ENCODE measurements at places on chromosomes 6 and 20. TPM values are rescaled to one million over a fixed set of nuclear protein-coding genes. Genes with fewer than 3 reads are reported as not detected.
A peak's percentile ranks its signal among the peaks of the same experiment; 100 is the strongest.

Gene WFDC5
- not detected for polyA plus RNA-seq

Gene FOXC1
- polyA plus RNA-seq = 3.0 TPM

Gene POLR1C
- 35.5 TPM for polyA plus RNA-seq

Gene RNF144B
- polyA plus RNA-seq = 8.3 TPM

Gene TFAP2C
- polyA plus RNA-seq = 0.07 TPM

Gene DNAH8
- polyA plus RNA-seq = not detected

Gene PRPH2
- 0.51 TPM for polyA plus RNA-seq

Gene FGD2
- 2.8 TPM for polyA plus RNA-seq

Gene PRKN
- 2.3 TPM for polyA plus RNA-seq

Gene NKX2-2
- not detected for polyA plus RNA-seq

Gene NRN1
- polyA plus RNA-seq = 19.4 TPM

DNA sequence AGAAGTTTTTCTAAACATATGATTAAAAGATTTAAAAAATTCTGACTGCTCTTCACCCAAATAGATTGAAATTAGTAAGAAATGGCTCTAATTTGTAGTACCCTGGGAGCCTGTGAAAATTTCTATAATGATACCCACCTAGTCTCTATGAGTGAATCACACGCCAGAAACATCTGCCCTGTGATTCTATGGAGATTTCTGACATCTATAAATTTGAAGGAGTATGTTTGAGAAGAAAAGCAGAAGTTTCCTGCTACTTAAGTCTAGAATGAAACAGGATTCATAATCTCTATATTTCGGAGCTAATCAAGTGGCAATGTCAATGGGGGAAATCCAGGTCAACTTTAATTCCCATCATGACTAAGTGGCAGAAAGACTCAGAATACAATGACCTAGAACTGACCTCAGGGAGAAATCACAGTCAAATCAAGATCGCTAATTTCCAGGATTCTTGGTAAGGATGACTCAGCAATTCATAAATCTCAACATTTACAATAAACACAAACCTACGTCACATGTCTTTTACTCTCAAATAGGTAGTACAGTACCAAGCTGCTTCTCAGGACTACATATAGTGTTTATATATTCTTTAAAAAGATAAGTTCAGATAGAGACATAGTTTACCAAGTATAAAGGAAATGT is 186.2 kb upstream of the TNFAIP3 start:
- no peak for DNase-seq

DNA sequence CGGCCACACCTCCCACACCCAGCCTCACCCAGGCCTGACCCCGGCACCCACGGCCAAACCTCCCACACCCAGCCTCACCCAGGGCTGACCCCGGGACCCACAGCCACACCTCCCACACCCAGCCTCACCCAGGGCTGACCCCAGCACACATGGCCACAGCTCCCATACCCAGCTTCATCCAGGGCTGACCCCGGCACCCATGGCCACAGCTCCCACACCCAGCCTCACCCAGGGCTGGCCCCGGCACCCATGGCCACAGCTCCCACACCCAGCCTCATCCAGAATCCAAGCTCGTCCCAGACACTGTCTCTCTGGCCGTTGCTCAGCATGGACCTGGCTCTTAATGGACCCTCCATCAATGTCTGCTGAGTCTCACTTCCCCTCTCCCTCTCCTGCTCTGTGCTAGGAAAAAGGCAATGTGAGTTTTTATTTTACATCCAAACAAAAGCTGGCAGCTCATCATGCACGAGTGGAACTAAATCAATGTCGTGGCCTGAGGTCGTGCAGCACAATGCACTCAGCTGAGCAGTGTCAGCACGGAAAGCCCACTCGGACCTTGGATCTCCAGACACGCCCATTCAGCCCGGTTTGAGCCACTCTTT is 36.1 kb downstream of the NINL start:
- DNase-seq = no peak

GRCh38 chr6:692858-693722 is at the start of gene EXOC2:
TSS of gene EXOC2 (minus strand) at chr6:693139. CDS start at chr6:637818, 55,321 bp downstream.
- peak; percentile 86 for DNase-seq

- peak; percentile 21 for DNase-seq
Observed at GRCh38 chr6:167481307-167481926, 156.5 kb downstream of the TTLL2 start.

- DNase-seq = no peak
Observed at GRCh38 chr20:32941155-32941885, 62.9 kb downstream of the SUN5 start.

DNA sequence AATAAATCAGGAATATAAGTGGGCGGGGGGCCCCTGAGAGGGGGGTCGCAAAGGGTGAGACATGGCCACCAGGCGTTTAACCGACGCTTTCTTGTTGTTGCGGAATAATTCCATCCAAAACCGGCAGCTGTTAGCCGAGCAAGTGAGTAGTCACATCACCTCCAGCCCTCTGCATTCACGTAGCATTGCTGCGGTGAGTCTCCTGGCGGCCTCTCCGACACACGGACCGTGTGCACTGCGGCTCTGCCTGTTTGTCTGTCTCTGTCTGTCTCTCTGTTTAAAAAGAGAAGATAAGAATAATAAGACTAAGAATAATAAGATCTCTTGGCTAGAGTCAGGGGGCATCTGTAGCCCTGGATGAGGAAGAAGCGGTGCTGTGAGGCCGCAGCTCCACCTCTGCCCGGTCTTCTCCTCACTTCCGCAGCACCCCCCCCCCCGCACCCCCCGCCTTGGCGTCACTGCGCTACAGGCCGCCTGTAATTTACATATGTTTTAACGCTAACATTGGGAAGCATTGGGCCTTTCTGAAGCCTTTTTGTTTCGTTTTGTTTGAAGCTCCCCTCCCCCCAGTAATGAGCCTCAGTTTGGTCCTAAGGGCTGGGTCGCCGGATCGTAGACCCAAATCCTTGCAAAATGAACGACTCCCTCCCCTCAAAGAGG is 993 bp downstream of the STX16 start:
- peak; percentile 40 for DNase-seq

DNA sequence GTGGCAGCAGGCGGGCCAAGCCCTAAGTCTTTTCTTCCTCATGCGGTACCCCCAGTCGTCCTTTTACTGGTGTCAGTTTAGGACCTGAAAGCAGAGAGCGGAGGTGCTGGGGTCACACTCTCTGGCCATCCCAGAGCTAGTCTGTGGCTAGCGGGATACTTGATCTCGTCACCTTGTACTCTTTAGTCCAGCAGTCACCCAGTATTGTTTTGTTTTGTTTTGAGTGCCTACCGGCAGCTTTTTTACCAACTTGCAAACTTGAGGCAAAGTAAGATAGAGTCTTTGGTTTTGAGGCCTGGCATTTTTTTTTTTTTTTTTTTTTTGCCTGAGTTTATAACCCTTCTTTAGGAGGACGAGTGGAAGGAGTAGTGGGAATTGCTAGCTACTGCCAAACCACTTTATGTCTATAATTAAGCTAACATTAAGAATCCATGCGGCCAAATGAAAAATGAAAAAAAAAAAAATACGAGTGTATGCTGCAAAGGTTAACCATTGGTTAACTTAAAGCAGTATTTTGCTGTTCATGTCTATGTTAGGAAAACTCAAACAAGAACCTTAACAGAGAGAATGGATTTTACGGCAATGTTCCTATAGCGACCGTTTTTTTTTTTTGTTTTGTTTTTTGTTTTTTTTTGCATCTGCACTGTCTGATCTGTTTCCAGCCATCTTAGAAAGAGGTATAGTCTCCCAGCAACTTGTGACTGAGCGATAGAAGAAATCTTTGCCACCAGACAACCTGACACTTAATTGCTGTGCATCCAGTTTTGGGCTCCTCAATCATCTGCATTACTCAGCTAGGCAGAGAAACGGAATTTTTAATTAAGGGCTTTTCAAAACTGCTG is 56.9 kb downstream of the FAM217A start:
- no peak for DNase-seq

DNA sequence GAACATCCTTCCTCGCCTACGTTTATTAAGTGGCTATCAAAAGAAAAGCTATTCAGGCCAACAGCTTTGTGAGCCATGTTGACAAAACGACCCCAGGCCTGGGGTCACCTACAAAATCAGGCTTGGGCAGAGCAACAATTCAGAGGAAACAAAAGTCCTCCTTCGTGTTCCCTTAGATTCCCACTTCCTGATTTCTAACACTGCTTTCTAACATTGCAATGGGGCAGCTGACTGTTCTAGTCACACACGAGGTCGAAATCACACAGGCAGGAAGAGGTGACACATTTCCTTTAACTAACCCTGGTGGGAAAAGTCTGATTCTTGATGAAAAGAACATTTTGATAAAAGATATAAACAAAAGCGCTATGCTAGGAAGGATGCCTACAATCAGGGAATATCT is 31.9 kb downstream of the WDR27 start:
- DNase-seq = peak; percentile 25

DNA sequence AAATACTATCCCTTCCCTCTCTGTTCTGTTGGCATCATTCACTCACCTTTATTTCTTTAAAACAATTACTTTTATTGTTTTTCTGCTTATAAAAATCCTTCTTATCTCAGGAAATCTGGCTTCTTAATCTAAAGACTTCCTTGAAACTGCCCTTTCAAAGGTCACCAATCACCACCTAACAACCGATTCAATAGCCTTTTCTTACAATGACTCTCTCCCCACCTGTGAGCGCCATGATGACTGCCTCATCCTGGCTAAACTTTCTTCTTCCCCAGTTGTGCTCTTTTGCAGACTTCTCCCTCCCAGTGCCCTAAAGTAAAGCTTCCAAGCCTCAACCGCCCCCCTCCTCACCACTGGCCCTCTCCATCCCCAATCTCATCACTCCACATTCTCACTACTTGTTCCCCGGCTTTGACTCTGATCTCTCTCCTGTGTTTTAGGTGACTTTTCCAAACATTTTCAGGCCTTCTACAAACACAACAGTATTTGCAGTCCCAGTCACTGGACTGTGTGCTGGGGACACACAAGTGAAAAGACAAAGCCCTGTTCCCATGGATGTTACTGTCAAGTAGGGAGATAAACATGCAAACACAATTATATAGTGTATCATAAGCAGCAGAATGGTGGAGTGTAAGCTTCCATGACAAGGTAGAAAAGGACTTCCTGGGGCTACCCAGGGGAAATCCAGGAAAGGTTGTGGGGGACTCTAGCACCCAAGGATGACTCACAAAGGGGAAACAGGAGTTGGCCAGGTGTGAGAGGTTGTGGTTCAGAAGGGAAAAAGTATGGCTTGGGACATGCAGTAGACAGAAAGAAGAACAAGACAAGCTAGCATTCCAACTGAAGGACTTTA is 12.8 kb downstream of the NHSL1 start:
- DNase-seq = no peak

GRCh38 chr20:1567392-1568162 is 10.1 kb upstream of the SIRPD start:
- DNase-seq = no peak

DNA sequence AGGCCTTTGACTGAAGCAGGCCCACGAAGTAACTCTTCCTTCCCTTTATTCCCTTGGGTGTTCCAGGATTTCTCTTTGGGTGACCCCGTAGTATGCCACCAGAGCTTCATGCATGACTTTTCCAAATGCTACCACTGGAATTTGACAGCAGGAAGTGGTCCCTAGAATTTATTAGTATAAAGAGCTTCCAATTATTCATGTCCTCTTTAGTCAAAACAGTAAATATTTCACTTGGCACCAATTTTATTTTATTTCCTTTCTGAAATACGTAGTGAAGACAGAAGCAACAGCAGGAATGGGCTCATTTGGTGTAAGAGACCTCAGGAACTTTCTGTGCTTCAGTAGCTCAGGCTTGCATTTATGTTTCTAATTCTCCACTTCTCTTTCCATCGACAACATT is 151.3 kb downstream of the LCA5 start:
- no peak for DNase-seq

DNA sequence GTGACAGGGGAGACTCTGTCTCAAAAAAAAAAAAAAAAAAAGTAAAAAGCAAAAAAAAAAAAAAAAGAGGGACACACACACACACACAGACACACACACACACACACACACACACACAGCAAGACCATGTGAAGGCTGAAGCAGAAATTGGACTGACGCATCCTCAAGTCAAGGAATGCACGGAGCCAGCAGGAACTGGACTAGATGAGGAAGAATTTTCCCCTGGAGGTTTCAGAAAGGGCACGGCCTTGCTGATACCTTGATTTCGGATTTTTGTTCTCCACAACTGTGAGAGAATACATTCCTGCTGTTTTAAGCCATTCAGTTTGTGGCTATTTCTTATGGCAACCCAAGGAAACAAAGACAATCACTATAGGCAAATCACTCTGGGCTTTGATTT is 176.9 kb upstream of the SALL4 start:
- no peak for DNase-seq

GRCh38 chr20:47133809-47134456 is 222.6 kb downstream of the ZMYND8 start:
- no peak for DNase-seq

GRCh38 chr20:37161830-37162549 is 17.1 kb upstream of the RPN2 start:
- DNase-seq = no peak

DNA sequence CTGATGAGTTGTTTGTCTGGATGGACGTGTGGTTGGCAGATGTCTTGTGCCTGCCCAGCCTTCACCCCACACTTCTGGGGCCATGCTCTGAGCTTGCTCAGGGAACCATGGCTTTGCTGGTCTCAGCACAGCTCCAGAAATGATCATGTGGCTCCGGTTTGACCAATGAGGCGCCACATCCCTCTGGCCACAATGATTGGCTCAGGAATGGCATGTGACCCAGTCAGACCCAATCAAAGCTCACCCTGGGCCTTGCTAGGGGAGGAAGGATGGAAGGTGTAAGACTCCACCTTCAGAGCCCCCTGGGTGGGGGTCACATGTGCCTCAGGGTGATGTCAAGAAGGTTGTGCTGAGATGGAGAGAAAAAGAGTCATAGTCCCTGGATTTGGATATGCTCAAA is 281.6 kb upstream of the SULF2 start:
- no peak for DNase-seq

DNA sequence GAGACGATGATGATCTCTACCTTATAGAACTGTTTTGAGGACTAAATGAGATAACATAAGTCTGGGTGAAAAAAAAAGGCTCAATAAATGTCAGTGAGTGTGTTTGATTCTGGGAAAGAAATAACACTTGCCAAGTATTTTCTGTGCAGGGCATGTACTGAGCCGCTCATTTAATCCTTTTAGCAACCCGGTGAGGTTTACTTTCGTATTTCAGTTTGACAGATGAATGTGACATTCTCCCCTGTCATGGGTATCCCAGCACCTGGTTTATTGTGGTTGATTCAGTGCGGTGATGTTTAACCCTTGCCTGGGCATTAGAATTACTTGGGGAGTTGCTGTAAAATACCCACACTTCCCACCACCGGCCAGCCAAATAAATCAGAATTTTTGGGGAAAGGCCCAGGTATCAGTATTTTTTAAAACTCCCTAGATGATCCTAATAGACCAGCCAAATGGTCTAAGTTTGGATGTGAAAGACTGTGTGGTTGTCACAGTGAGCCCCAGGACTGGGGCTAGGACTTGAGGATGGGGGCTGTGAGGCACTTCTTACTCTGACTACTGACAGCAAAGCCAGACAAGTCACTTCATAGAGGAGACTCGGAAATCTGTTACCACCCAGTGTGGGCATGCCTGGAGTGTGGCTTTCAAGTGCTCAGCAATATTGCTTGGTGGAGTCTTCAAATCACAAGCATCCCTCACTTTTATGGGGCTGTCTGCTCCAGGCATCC is 100.2 kb upstream of the KCNG1 start:
- DNase-seq = no peak

Measured in heart right ventricle (tissue), 16 donors.